SK-N-MC (cell line): ENCODE measurements at places on chromosomes 4 and X.
A peak's percentile ranks its signal among the peaks of the same experiment; 100 is the strongest.

- DNase-seq, result no peak
Measured at GRCh38 chr4:157035471-157035870, 40.5 kb upstream of the GLRB start.

DNA sequence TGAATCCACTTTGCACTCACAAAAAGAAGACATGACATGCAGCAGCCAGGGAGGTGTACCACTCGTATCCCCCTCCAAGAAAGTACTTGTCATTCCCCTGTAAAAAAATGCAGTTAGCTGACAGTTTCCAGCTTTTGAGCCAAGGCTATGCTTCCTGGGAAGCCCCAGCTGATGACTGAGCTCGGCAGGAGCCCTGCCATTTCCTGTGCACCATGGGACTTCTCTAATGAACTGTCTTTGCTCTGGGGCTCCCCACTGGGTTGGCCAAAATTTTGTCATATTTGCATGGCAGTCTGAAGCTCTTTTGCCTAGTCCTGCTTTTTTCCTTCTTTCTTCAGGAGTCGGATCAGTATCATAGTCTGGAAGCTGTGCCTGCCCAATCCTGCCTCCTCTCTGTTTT is 104.5 kb upstream of the MAOA start:
- peak; percentile 52 for DNase-seq

DNA sequence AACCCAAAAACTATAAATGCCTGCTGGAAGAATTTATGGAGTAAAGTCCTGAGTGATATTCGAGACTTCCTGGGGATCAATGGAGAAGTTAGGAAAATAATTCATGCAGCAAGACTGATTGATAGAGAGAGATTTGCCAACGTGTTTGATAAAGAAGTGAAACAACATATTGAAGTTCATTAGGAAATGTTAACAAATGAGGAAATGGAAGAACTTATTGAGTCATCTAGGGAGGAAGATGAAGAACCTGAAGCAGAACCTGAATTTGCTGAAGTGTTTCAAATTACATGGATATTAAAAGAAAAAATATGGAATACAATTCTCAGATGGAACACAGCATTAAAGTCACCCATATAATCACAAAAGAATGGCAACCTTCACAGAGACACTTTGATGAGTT is 39.0 kb downstream of the DDX60 start:
- no peak for DNase-seq

GRCh38 chr4:137748616-137749015 is 216.3 kb upstream of the PCDH18 start:
- no peak for DNase-seq

- no peak for DNase-seq
Measured at GRCh38 chrX:150365051-150365989, 2.2 kb downstream of the MAMLD1 start.
